SK-N-DZ (cell line): ENCODE measurements at places on chromosomes 11 and 22.
A peak's percentile ranks its signal among the peaks of the same experiment; 100 is the strongest.

DNA sequence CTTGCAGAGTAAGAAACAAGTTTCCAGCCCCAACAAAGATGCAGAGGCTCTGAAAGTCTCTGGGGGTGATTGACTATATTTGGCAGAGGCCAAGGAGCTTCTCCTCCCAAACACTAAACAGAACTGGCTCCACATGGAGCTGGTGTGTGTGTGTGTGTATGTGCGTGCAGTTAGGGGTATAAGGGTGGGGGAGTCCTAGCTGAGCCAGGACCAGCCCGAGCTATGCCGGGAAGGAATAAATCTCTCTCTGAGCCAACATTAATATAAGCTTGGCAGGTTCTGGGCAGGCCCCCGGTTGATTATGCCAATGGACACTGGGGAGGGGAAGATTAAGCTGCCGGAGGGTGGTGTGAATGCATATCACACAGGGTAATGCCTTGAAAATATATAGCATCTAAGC lies 324.2 kb downstream of the MIAT start:
- DNase-seq = no peak

- no peak for DNase-seq
Observed at GRCh38 chr11:47514825-47515647, 37.9 kb downstream of the CELF1 start.

- DNase-seq = peak; percentile 41
Observed at GRCh38 chr22:46297151-46297812, 612 bp downstream of the GTSE1 start.

DNA sequence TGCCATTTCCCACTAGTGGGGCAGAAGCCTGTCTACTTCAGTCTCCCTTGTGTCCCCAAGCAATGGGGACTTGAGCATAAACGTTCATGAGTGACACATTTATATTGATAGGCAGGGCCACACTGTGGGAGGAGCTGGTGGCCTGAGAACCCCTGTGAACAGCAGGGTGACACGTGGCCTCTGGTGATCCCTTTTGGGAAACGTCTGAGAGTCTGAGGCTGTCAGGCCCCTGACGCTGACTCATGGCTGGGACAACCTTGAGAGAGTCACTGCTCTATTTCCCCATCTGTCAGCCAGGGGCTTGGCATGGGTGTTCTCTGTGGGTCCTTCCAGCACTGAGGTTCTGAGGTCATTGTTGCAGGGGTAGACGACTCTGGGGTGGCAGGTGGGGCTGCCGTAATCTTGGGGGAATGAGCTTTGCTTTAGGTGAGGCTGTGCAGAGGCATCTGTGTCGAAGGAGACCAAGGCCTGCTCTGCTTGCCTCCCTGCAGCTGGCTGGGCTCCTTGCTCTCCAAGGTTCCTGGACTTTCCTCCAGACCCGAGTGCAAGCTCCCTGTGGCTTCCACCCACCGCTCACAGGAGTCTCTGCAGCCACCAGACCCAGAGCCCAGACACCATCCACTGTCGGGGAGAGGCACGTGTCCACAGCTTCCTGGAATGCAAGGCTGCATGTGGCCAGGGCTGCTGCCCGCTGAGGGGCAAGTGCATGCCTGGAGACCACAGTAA lies 54.7 kb downstream of the SMIM38 start:
- no peak for DNase-seq

DNA sequence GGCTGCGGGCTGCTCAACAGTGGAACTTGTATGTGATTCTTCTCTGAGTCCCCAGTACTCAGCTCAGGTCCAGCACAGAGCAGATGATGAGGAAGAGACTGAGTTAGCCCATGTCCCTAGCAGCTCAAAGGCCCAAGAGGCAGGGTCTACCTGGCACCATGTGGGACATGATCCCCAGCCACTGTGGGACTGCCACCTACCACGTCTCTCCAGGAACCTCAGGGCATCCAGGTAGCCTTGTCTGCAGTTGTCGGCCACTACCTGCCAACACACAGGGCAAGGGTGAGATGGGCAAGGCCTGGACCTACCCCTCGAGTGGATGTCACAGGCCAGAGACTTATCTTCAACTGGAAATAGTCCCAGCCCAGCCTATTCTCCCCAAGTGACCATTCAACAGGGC lies 4.4 kb downstream of the PNPLA5 start:
- DNase-seq = no peak

DNA sequence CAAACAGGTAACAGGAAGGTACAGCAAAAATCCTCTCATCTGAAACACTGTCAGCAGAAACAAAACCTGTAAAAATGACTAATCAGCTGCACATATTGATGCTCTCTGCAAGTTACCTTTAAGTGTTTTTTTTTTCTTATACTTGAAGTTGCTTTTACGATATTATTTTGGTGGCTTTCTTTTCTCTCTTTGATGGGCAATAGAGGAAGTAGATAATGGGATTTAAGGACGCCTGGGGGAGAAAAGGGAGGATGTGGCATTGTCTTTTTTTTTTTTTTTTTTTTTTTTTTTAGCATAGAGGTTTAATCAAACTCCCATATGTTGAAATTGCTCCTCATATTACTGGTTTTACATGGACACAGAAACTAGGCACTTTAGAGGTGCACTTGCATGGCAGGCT lies 11.4 kb upstream of the ADSL start:
- no peak for DNase-seq

DNA sequence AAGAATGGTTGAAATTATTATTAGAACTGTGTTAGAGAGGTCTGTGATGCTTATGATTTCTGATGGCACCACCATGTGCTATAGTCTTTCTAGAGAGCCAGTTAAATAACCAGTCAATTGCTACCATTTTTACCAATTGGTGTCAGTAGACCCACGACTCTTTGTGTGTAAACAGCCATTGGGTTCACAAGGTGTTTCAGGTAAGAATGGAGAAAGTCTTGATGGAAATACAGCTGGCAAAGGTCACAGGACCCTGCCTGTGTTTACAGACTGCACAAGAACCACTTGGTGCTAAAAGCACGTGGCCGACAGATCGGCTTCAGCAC lies 30.5 kb upstream of the OR10G7 start:
- no peak for DNase-seq

DNA sequence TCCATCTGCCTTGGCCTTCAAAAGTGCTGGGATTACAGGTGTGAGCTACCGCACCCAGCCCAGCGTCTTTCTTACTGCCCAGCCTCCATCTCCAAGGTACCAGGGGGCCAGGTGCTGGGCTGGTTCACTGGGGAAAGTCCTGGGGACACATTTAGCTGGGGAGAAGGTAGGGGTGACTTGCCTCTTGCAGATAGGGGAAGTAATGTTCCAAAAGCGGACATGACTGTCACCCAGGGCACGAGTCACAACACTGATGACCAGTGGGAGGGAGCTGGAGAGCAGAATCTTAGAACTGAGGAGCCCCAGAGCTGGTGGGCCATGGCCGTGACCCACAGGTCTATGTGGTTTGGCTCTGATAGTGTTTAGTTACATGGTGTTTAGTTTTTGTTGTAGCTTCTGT lies 2.4 kb upstream of the SLC15A3 start:
- no peak for DNase-seq
